WTC11 (cell line): ENCODE measurements at places on chromosomes 6 and 20.

DNA sequence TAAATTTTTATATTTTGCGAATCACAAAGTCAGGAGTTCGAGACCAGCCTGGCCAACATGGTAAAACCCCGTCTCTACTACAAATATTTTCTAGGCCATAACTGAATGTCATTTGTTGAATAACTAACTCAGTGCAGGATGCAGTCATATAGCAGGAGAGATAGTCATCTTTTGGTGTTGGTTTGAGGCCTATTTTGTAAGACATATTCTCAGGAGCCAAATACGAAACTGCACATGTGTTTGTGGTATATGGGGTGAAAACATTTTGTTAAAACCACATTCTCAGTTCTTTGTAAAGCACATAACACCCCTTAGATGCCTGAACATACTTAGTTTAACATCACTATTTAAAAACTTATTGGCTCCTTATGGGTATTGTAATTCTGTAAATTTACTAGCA, 4.7 kb upstream of the ENPP5 start:
- no peak for DNase-seq

- no peak for DNase-seq
Observed at GRCh38 chr20:11368499-11368898, 549.2 kb upstream of the BTBD3 start.

DNA sequence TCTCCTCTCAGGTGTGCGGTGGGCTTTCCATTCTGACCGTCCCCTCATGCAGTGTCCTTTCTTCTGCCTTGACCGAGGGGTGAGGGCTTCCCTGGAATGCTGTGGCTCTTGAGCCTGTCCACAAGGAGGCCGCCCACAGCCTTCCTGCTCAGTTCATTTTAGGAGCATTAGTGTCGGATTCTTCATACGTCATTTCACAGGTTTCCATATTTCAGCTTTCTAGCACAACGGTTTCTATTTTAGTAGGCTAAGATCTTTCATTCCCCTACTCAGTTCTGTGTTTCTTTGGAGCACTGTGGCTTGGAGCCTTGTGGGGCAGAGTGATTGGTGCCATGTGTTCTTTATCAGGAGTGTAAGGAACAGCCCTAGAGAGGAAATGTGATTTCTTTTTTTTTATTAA, 5.5 kb downstream of the PPP1R3G start:
- DNase-seq: no peak

DNA sequence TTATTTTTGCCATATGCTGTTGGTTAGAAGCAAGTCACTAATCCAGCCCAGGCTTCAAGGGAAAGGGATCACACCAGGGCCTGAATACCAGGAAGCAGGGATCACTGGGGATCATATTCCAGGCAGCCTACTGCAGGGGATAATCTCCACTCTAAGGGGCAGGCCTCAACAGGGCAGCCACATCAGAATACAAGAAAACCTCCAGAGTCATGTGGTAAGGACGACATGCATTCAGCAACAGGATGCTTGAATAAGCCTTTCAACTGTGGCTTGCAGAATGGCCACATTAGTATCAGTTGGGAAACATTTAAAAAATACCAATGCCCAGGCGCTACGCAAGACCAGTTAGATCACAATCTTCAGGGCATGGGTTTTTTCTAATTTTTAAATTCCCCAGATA, 109.1 kb downstream of the LY86 start:
- no peak for DNase-seq

- DNase-seq: no peak
Observed at GRCh38 chr6:150593119-150593518, 6.6 kb upstream of the PLEKHG1 start.

DNA sequence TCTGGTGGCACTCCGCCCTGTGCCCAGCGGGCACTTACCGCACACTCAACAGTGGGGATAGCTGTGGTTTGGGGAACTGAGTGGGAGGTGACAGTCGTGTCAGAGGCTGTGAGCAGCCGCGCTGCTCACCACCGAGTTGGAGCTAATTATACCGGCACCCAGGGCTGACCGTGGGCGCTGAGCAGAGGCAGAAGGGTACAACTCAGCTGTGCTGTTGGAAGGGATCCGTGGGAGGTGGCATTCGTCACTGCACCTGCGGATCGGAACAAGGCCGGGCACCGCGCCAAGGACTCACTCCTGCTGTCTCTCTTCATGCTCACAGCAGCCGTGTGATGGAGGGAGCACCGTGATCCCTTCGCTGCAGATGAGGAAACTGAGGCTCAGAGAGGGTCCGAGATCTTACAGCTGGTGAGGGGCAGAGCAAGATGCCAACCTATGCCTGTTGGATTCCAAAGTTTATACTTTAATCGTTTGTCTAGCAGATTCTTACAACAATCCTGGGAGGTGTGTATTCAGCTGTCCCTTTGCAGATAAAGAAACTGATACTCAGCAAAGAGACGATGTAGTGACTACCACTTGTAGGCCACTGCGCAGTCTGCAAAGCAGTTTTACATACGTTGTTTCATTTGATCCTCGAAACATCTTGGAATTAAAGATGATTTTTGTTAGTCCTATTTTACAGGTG, 713 bp upstream of the ELMO2 start:
- peak; percentile 22 for DNase-seq

DNA sequence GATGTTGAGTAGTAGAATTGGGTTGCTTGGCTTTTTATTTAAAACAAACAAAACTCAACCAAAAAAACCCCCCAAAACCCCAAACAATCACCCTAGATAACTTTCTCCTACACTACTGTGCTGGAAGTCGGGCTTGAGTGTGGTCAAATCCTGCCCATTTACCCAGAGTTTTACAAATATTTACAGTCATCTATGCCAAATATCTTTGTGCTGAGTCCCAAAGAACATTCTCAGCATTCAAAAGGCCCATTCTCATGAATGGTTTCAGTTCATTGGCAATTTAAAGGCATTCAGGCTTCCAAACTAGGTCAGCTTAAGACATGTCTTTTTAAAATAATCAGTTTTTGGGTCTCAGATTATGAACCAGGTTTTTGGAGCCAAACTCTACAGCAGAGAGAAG, 1.8 kb downstream of the RNF144B start:
- no peak for DNase-seq

DNA sequence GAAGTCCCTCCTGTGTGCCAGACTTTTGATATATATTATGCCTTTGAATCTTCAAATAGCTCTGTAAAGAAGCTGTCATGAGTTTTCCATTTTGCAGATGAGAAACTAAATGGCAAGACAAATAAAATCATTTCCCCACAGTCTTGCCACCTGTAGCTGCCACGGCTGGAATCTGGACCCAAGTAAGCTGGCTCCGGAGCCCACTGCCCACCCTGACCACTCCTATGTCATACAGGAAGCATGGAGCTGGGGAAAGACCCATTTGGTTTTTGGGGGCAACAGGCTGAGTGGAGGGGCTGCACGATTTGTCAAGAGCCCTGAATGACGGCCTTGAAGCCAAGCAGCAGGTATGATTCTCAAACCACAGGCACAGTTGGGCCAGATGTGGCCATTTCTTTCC, 10.0 kb upstream of the SIRPA start:
- no peak for DNase-seq

DNA sequence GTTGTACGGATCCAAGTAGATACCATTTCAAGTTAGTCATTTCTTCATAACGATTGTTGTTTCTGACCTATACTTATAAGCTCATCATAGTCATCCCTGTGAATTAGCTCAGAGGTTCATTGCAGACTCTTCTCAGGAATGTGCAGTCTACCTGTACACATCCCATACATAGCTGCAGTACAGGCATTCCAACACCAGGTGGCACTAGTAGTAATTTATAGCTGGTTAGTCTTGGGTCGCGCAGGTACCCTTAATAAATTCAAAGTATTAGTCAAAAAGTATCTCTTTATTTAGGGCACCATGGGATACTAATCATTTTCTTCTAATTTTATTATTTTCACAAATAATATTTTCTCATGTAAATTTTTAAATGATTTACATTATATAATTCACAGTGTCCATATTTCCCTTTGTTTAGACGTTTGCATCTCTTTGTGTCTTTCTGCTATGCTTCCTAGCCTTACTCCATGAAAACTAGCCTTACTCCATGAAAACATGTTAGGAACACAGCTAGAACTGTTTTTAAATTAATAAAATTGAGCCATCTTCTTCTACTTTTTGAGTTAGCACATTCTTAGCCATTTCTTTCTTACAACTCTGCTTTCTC, 128.6 kb upstream of the FAM83B start:
- DNase-seq: peak; percentile 79

- DNase-seq: no peak
Observed at GRCh38 chr20:41833739-41834138, 215.6 kb upstream of the CHD6 start.

DNA sequence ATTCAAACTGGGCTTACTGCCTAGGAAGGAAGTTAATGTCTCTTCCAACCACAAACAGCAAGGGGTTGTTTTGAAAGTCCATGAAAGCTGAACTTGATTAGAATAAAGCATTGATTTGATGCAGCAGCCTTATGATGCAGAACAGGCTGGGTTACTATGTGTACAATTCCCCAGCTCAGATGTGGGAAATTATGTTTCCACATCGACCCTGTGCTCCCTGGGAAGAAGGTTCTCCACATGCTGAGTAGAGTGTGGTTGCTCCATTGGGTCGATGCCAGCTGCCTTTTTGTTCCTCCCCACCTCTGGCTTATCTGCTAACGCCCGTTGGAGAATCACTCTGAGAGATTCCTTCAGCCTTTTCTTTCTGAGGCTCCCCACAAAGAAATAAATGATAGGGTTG, 1.2 kb downstream of the MAS1L start:
- DNase-seq: no peak

DNA sequence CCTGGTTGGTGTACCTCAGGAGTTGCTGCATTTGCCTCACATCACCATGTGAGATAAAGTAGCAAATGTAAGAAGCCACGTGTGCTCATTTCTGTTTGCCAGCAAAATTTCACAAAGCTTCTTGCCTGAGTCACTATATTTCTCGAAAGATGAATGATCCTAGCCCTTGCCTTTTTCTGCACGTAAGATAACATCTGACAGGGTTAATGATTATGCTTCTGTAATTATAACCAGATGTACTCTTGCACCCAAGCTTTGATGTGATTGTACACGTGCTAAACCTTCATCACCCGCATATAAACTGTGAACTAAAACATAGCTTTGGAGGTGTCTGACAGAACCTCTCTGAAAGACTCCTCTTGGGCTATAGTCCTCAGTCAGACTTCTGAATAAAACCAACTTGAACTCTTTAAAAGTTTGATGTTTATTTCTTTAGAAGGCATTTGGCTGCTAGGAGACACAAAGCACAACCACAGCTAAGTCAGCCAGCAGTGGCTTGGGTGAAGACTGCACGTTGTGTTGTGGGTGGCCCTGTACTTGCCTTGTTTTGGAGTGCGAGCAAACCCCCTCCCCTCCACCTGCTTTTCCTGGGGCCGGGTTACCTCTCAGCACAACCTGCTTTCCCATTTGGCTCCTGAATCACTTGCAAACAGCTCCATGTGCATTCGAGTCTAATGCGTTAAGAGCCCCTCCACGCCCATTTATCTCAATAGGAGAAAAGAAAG, 19.3 kb downstream of the PROKR2 start:
- no peak for DNase-seq

DNA sequence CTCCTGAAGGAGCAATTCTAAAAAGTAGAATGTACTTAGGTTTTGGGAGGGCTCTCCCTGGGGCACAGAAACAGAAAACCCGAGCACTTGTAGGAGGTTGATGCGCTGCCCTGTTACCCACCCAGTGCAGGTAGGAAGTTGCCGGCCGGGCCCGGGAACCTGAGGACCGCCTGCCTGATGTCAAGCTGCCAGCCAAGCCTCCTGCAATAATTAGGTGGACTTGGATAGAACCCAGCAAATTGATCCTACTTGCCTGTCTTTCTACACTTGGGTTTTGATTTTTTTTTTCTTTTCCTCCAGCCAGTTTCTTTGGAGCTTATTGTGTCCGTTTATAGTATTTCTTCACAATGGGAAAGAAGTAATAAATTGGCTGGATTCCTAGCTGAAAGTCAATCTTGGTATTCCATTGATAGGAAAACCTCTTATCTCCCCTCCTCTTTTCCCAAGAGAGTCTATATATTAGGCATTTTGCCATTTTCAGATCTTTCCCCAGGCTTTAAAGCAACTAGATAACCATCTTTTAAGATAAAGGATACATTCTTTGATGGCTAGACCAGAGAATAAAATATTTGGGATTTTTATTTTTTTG, 78.3 kb upstream of the FYN start:
- DNase-seq: no peak

- no peak for DNase-seq
Observed at GRCh38 chr6:37236921-37237320, 20.7 kb upstream of the TBC1D22B start.

GRCh38 chr20:46558511-46558959, 8.1 kb upstream of the OCSTAMP start:
- no peak for DNase-seq
